ENCODE measurements at places on chromosomes 1 and 21.

- no peak for DNase-seq
Measured at GRCh38 chr1:26696119-26696653, 371 bp downstream of the ARID1A start.

- DNase-seq, result peak; percentile 66
Measured at GRCh38 chr1:24786191-24786590, 40.9 kb downstream of the CLIC4 start.

DNA sequence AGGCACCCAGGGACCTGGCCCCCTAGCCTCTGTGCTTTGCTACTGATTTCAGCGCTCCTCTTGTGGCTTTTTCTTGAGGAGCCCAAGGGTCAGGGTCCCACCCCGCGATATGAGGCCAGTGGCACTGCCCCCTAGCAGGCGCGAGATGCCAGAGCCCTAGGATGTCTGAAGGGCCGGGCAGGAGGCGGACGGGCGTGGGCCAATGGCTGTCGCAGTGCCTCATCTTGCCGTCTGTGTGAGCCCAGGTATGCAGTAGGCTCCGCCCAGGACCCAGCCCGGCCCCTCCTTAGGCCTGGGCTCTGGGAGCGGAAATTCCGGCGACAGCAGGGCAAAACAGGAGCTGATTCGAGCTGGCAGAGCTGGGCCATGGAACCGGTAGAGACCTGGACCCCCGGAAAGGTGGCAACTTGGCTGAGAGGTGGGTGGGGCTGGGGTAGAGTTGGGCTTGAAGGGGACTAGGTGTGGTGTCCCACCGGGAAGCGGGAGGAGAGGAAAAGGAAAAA lies at the start of gene CNKSR1:
Gene CNKSR1, plus strand, starts transcription at position 310 of the 503 bp plus-strand sequence. Its CDS starts 57 bp downstream, at position 367.
- DNase-seq, result no peak

DNA sequence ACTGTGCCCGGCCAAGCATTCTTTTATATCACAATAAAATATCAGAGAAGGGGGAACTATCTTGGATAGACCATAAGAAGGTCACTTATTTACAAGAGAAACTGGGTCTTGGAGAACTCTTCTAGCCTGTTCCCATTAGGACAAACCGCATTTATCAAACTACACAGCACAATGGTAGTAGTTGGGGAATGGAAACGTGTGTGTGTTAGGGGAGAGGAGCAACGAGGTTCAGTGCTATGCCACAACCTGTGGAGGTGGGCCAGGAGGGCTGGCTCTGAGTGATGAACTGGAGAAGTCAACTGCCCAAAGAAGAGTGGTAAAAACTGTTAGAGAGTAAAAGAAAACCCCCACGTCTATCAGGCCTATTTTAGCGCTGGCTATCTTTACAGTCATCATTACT lies 1.6 kb downstream of the DONSON start:
- DNase-seq, result no peak

DNA sequence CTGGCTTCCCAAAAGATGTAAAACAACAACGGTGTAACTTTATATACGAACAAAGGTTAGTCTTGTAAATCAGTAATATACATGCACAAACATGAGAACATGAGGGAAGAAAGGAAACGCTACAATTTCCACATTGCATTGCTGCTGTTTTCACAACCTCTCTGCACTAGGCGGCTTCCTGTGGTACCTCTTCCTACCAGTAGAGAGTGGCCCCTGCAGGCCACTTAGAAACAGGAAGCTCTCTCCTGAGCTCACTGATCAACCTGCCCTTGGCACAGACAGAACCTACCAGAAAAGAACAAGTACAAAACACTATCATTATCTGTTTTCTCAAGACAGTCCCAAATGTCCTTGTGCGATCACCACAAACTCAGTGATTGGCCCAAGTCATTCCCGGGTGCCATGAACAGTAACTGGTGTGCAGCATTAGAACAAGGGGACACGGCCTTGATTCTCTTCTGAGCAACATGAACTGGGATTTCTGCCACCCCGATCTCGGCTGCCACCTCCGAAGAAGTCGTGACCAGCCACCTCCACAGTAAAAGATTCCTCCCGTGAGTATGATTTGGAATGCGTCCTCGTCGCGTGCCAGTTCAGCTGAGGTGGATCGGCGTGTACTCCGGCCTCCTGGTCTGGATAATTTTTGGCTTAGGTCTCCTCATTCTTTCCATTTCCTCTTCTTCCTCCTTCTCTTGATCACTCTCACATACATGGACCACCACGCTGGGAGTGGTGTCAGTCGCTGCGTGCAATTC lies 5.7 kb upstream of the KCNE1 start:
- no peak for DNase-seq

- DNase-seq, result no peak
Measured at GRCh38 chr1:160093624-160094290, 4.7 kb downstream of the IGSF8 start.

DNA sequence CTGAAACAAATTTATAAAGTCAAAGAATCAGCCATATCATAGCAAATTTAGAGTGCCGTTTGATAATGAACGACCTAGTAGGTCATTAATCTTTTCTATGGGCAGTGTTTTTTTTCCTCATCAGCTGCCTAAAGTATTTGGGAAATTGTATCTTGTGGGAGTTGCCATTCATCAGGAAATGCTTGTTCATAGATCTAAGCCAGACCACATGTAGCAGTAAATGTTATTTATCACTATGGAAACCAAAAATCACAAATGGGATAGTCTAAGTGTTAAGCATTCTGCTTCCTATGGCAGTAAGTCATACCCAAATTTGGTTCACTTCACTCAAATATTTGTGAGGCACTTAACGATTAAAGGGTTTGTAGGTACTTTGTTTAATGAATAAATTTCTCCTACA lies 52.9 kb downstream of the LRRC8D start:
- peak; percentile 94 for DNase-seq

DNA sequence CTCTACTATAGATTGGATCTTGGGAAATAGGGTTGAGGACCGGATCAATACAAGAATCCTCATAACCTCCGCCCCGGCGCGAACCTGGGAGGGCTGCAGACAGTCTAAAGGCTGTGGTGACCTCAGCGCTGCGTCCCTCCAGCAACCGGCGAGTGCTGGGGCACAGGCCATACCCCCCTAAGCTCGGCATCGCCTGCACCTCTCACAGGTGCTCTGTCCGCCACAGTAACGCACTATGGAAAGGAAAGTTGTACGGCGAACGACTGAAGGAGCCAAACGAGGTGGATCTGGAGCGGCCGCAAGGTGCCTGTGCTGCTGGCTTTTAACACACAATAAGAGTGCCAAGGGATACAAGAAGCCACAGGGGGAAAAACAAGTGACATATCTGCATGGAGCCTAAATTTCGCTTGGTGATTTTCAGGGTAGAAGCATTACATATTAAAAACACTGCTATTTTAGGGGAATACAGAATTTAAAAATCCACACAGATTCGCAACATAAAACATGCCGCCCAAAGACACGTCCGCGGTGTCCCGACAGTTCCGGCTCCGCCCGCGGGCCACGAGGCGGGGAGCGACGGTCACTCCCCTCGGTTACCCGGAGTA lies 1.4 kb upstream of the RBM15 start:
- DNase-seq, result no peak

DNA sequence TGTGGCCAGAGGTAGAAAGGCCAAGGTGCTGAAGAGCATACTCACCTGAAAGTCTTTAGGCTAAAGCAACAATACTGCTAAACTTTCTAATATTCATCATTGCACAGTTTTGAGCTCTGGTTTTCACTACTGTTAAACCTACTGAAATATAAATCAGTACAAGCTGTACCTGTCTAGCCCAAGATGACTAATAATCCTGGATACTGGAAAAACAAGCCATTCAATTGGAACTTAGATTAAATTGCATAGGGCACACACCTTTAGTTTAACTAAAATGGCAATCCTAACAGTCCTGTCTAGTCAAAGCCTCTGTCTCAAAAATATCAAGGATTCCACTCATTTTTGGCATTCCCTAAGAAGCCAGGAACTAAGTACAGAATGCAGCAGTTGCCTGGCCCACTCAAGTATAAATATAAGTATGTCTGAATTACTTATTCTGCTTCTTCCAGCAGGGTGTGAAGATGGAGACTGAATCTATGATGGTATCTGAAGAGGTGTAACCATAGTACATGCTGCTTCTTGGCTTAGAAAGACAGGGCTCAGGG lies 3.1 kb downstream of the CHML start:
- peak; percentile 28 for DNase-seq

GRCh38 chr1:55593298-55593697 lies 378.1 kb upstream of the USP24 start:
- DNase-seq, result no peak

- no peak for DNase-seq
Measured at GRCh38 chr1:3852711-3853485, 4.1 kb downstream of the CEP104 start.

GRCh38 chr1:16617114-16617631 lies 3.8 kb upstream of the NBPF1 start:
- DNase-seq, result no peak

DNA sequence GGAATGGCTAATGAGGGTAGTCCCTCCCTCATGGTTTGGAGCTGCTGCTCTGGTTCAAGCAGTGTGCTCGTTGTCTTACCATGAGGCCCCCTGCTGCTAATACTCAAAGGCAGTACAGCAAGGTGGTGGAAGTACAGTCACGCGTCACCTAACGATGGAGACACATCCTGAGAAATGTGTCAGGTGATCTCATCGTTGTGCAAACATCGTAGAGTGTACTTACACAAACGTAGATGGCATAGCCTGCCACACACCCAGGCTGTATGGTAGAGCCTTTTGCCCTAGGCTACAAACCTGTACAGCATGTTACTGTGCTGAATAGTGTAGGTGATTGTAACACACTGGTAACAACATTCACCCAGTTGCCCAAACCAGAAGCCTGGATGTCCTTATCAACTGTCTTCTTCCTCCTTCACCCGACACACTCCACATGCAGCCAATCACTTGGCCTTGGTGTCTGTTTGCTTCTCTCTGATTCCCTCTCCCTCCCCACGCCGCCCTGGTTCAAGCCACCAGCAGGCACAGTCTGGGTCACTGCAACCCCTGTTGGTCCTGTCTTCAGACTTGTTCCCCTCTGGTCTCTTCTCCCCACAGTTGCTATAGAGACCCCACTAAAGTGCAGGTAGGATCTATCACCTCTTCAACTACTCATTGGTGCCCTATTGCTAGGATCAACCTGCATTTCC lies 6.0 kb upstream of the KCNA2 start:
- DNase-seq, result no peak

- peak; percentile 80 for DNase-seq
Measured at GRCh38 chr1:201737352-201738060, 91.5 kb upstream of the IPO9 start.

- DNase-seq, result no peak
Measured at GRCh38 chr1:28934676-28935075, 20.3 kb downstream of the EPB41 start.

DNA sequence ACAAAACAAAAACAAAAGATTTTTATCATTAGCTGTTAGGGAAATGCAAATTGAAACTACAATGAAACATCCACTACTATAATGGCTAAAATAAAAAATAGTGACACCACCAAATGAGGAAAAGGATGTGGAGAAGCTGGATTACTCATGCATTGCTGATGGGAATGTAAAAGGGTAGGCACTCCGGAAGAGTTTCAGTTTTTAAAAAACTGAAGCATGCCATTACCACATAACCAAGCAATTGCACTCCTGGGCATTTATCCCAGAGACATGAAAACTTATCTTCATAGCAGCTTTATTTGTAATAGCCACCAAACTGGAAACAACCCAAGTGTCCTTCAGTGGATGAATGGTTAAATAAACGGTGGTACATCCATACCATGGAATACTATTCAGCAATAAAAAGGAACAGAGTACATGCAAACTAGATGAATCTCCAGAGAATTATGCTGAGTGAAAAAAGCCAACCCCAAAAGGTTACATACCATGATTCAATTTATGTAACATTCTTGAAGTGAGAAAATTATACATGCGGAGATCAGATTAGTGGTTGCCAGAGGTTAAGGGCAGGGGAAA lies 14.5 kb upstream of the CFAP298 start:
- DNase-seq, result peak; percentile 60

DNA sequence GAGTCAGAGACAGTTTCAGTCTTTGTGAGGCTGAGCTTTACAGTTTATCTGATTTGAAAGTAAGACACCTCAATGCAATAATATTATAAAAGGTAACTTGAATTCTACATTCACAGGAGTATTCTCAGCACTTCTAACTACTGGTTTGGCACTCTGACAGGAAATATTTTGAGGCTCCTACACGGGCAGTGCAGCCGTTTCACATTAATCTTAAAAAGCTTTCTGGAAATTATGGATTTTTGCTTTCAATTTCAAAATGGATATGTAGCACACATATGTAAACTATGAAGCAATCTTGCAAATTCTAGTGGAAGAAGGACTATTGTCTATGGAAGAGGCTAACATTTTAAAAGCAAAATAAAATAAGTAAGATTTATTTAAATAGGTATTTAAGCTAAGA lies 262.9 kb upstream of the SNX7 start:
- DNase-seq, result peak; percentile 32

GRCh38 chr1:168608796-168609715 lies 32.7 kb downstream of the XCL1 start:
- DNase-seq, result peak; percentile 67

DNA sequence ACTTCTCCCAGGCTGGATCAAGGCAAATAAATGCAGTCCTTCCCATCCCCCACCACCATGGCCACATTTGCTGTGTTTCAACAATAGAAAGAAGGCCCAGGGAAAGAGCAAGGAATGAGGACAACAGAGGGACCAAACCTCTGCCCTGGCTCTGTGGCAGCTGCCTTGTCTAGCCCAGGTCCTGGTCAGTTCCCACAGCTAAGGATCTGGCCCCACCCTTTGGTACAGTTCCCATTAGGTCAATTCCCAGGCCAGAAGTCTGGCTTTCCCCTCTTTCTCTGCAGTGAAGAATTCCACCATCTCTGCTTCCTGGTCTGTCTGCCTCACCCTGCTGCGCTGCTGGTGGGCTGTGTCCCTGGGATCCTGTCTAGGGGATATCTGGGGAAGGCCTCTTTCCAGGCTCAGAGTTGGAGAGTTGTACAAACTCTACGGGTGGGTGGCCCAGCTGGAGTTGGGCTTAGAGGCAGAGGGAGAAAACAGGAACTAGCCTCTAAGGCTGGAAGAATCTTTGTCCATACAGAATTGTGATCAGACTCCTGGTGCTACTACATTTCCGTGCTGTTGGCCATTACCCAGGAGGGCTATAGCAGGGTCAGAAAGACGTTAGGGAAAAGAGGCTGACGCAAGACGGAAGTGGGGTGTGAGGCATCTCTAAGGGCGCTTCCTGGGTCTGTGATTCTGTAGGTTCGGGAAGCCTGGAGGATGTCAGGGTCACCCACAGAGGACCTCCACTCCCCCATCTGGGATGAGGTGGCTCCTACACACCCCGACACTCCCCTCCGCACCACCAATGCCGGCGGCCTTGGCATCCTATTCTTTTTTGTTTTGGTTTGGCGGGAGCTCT lies 953 bp upstream of the NDUFS2 start:
- peak; percentile 97 for DNase-seq

DNA sequence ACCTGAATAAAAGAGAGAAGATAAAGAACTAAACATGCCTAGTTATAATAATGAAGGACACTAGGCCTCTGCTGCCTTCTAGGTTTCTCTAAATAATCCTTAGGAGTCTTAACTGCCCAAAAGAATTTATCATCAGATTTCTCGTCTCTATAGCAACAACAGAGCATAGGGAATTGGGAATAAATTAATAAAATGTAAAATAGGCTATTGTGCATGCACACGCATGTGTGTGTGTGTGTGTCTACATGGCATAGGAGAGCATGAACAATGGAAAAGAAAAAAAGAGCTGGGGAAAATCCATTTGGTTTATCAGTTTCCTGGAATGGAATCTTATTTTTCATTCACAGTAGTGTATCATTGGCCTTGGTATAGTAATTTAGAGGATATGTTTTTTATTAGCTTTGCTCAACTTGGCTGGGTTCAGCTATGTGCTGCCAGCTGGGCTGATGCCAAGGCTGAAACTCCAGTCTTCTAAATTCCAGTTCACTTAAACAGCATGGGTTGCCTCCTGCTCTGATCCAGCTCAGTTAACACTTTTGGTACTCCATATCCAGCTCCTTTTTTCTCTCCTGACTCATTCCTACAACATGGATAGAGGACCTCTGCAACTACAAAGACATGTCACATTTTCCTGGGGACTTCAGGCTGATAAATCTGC lies 80.6 kb upstream of the SLFNL1 start:
- DNase-seq, result peak; percentile 98
